ENCODE measurements at places on chromosomes 5 and 9.

DNA sequence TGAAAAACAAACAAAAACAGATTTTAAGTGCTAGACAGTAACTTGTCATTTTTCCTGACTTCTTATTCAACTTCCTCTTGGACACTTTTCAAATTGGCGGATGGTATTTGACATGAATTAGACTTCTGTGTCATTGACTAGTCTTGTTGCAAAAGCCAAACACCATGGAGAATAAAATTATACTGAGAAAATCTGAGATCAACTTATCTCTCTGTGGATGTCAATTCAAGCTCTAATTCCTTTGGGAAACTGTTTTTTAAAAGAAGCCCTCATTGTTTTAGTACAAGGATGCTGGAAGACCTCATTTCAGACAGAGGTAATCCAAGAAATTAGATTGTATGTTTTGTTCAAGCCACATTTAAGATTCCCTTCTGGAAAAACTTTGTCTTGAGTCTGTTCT is 831.0 kb downstream of the SEMA5A start:
- no peak for DNase-seq

DNA sequence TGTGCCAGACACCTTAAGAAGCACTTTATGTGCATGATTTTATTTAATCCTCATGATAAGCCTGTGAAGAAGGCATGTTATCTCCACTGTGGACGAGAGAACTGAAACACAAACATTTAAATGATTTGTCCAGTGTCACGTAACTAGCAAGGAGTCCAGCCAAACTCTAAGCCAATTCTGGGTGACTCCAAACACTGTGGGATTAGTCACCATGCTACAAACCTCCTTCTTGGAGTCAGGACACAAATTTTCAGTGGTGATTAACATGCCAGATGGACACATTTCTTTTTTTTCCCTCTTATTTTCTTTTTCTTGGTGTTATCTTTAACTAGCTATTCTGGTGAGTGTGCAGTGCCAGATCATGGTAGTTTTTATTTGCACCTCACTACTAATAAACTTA is 316.8 kb downstream of the NDUFS4 start:
- DNase-seq: no peak

DNA sequence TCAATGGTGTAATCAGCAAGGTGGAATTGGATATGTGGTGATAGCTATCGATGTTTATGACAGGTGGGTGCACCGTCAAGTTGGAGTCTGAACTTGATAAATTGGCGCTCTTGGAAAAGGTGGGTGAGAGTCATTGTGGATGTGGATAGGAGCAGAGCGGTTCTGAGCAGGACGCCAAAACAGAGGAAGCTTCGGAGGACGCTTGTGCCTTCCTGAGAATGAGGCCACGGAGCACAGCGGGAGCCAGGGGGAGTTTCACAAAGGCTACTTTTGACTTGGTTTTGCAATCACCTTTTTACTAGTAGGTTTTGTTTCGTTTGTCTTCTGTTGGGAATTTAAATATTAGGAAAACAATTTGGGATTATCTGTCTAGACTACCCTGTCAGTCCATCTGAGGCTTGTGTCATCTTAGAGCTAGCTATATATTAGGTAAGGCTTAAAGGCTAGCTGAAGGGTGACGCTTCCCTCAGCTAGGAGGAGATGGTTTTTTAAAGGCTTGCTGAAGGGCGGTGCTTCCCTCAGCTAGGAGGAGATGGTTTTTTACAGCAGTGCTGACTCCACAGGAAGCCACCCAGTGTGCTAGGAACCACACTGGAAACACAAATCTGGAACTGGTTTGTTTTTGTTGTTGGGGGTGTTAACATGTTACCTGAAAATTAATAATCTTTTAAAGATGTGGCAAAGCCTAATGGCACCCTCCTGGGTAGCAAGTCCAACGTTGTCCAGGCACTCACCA is 142.4 kb upstream of the IRX4 start:
- DNase-seq: no peak

DNA sequence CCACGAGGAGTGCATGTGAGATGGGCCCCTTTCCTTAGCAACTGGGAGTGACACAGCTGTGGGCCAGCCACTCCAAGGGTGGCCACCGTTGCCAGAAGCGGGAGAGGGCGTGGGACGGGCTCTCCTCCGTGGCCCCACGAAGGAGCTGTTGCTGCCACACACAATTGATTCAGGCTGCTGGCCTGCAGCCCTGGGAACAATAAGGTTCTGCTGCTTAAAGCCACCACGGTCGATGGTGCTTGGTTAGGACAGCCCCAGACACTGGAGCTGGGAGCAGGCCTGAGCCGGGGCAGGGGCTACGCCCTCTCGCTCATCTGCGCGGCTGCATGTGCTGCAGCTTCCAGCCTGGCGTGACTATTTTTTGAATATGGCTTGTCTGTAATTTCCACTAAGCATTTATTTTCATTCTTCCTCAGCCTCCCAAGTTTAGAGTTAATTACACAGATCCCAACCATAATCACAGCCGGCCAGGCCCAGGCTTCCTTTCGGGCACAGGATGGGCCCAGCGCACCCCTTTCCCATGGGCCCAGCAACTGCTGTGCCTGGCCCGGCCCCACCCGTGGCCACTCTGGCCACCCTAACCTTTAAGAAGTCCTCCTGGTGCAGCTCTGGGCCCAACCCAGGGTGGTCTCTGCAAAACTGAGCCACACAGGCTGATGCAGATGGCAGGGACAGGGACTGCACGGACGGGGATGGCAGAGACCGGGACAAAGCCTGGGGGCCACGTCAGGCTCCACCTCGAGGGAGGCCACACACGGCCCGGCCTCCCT is 49.7 kb downstream of the VAV2 start:
- DNase-seq: no peak

DNA sequence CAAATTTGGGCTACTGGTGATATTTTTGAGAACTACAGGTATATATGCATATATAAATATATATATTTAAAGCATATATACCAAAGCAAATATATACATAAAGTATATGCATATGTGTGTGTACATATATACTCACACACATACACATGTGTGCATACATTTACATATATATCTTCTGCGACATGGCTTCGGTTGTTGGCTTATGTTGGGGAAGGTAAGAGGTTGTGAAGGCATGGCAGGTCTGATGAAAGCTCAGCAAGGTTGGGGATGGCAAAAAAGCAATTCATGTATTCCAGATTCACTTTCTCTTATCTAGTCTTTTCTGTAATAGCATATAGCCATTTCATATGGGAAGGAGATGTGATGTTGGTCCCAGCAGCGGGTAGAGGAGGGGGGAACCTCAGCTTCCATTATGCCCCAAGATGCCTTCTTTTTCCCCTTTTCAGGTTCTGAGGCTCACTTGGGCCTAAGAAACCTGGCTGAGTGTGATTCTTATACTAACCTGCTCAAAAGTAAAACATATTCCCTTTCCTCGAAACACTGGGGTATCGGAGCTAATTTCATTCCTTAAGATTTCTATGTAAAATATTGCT is 201.7 kb downstream of the MEF2C start:
- no peak for DNase-seq
